Stimulated activated naive CD4-positive, alpha-beta T cell treated with Interleukin-2 at 50 U/mL for 16 hours (primary cell): ENCODE measurements at places on chromosomes 16 and 17.

DNA sequence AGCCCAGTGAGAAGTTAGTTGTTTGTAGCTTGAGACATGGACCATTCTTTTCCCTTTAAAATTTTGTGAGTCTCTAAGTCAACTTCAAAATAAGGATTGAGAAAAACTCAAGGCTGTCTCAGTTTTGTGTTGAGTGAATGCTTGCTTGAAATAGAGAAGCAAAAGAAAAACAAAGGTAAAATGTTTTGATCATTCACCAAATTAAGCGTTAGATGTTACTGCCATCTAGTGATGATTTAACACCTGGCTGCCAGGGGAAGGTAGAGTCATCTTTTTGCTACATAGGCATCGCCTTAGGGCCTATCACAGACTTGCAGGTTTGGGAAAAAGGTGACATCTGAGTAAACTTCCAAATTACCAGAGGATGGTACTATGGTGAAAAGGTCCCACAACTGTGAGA, 74.4 kb downstream of the PCTP start:
- no peak for DNase-seq

DNA sequence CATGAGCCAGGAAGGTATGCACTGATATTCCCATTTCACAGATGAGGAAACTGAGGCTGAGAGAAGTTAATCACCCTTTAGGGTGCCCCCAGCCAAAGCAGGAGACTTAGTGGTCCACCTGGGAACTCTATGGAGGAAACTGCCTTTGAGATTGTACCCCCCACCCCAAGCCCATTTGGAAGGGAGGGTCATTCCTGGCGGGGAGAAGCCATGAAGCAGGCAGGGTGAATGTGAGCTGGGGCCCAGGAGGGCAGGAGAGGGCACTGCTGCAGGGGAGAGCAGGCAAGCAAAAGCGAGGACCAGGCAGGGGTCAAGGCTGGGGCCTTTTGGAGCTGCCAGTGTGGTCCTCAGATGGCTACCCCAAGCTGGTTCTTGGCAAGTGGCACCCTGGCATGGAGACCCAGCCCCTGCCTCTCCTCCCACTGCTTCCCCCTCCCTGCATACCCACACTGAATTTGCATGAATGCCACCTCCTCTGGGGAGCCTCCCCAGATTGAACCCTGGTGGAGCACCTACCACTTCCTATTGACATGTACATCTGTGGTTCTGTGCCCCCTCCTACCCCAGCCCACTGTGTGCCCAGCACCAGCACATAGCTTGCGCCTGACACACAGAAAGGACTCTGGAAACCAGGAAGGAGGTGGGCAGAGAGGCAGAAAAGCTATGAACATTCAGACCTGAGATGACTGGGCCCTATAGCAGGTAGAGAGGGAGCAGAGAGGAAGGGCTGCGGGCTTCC, 965 bp upstream of the TMC6 start:
- peak; percentile 22 for DNase-seq

DNA sequence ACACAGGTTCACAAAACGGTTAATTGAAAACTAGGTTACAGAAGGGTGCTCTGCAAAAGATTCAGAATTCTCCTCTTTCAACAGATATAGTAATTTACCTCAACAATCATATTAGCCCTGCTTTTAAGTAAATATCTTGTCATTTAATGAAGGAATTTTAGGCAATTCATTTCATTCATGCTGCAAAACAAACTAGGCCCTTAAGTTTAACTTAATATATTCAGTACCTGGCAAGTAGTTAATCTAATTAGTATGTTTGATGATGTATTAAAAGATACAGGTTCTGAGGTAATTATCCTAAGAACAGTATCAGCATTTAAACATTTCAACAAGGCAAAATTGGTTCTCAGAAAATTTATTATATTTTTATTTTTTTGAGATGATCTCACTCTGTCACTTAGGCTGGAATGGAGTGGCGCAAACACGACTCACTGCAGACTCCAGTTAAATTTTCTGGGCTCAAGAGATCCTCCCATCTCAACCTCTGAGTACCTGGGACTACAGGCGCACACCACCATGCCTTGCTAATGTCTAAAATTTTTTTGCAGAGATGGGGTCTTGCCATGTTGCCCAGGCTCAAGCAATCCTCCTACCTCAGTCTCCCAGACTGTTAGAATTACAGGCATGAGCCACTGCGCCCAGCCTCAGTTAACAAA, 44.9 kb downstream of the SMURF2 start:
- no peak for DNase-seq

DNA sequence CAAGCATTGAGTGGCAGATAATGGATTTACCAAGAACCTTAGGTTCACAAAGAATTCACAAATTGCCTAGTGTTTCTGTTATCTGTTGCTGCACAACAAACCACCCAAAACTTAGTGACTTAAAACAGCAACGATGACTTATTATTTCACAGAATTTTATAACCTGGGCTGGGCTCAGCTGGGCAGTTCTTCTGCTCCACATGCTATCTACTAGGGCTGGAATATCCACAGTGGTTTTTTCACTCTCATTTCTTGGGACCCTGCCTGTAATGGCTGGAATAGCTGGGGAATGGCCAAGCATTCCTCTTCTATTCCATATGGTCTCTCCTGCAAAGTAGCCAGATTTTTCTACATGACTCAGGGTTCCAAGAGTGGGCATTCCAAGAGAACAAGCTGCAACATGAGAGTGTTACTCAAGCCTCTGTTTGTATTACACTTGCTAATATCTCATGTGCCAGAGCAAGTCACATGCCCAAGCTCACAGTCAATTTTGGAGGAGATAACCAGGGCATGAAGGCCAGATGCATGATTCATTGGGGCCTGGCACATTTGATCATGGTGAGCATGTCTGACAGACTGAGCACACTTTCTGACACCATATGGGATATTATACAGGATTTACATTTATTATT, 4.9 kb upstream of the PSMD7 start:
- no peak for DNase-seq

GRCh38 chr17:78922816-78923498, 2.2 kb downstream of the TIMP2 start:
- DNase-seq, result no peak

GRCh38 chr16:22232277-22233036, 26.4 kb downstream of the EEF2K start:
- DNase-seq, result peak; percentile 7

GRCh38 chr16:88752386-88753002, 32.5 kb downstream of the PIEZO1 start:
- DNase-seq, result no peak

DNA sequence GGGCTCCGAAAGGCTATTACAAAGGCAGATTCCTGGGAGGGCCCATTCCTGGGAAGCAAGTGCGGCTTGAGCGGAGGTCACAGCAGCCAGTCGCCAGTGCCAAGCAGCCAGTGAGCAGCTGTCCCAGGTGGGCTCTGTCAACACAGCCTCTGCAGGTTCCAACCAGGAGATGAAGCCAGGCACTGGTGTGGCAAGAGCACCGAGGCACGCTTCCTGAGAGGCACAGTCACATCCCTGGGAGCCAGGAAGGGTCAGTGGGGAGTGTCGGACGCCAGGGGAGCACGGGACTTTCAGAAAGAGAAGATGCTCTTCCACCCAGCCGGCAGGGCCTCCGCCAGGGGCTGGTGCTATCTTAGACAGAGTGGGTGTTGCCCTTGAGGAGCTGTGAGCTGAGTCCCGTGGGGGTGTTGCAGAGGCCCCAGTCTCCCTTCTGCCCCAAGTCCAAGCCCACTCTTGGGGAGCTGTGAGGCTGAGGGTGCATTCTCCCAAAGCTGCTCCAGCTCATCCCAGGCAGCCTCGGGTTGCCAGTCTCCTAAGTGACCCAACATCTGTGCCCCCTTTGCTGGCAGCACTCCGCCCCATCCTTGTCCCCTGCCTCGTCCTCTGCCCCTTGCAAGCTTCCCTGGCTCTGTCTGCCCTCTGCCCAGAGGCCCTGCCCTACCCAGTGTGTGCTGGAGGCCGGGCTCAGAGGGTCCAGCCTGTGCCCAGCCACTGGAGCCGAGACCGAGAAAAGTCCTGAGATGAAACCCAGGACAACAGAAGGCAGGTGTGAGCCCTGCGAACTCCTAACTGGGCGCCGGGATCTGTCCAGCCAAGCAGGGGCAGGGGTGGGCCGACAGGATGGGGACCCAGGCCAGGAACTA, 6.6 kb downstream of the UBALD1 start:
- DNase-seq, result no peak

- DNase-seq, result no peak
Observed at GRCh38 chr17:1022278-1023024, 25.5 kb downstream of the TIMM22 start.

- no peak for DNase-seq
Observed at GRCh38 chr17:73973586-73974409, 229.7 kb upstream of the RPL38 start.

- DNase-seq, result peak; percentile 66
Observed at GRCh38 chr17:14205992-14206461, 30.6 kb downstream of the CDRT15 start.

DNA sequence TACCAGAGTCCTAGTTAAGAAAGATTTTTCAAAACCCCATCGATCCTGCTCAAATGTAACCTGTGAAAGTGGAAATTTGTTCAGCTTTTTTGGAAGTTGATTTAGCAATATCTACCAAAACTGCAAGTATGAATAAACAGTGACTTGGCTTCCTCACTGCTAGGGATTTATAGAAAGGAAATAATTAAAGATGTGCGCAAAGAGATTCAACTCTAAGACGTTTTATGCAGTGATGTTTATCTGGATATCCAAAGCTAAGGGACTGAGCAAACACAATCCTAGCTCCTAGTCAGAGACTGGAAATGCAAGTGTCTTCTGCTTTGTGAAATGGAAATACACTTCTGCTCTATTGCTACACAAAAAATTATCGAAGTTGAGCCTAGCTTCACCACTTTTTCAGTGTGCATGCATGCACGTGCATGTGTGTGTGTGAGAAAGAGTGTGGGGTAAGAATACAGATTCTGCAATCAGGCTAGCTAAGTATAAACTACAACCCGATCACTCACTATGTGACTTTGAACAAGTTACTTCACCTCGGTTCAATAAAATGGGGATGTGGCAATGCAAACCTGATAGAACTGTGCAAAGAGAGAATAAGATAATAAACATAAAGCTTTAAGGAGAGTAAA, 52.1 kb upstream of the FOXF1 start:
- no peak for DNase-seq

- DNase-seq, result no peak
Observed at GRCh38 chr16:15404792-15405191, 9.2 kb downstream of the MPV17L start.

- DNase-seq, result no peak
Observed at GRCh38 chr17:45768000-45768399, 16.1 kb upstream of the CRHR1 start.

DNA sequence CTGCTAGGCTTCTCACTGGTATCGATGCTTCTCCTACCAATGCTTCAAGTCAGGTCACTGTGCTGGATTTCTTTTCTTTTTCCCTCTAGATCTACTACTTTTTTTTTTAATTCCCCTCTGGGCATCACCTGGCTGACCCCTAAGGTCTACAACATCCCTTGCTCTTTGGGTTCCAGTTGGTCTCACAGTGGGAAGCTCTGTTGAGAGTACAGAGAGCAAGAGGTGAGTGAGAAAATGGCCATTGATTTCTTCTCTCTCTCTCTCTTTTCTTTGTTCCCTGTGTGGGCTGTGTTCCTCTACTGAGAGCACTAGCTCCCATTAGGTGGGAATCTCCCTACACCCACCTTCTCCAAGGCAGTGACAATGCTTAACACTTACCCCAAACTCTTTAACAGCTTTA, 413.4 kb downstream of the KCNJ2 start:
- no peak for DNase-seq

GRCh38 chr16:48560692-48561091, 49.3 kb downstream of the N4BP1 start:
- DNase-seq, result no peak

DNA sequence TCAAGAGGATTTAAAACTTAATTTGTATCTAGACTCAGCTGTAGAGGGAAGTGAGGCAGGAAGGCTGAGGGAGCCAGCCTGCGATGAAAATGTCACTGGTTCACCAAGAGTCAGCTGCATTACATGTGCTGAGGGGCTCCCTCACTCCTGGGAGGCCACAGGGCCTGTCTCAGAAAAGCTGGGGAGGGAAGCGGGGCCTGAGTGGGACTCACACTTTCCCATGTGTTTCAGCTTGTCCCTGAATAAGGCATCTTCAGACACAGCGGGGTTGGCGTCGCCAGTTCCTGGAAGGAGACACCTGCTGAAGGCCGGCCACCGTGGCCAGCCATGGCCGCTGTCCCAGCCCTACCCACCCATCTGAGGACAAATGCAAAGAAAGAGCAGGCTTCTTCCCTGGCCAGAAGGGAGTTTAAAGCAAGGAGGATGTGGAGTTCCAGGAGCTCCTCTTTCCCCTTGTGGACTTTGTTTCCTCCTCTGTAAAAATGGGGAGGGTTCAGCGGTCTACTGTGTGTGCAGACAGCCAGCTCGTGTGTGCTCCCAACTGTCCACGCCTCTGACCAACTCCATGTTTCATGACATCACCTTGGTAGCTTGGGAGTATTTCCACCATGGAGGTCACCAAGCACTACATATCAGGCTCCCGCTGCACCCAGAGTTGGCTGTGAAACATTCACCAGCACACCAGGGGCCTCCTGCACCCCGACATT, 19.2 kb upstream of the MRPS23 start:
- DNase-seq, result no peak

DNA sequence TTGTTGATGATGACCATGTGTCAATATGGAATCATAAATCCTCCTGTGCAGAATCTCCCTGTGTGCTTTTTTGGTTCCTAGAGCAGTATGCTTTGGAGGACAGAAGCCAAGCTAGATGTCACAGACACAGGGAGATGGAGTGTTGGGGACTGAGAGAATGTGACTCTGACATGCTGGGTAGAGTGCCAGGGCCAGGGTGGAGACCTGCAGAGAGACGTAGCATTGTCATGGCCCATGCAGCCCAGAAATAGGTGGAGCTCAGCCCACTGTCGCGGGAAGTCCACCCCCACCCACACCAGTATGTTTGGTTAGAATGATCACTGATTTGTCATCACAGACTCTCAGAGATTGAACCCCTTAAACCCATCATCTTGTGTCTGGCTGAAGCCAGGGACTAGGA, 39.2 kb upstream of the ADCY7 start:
- no peak for DNase-seq

DNA sequence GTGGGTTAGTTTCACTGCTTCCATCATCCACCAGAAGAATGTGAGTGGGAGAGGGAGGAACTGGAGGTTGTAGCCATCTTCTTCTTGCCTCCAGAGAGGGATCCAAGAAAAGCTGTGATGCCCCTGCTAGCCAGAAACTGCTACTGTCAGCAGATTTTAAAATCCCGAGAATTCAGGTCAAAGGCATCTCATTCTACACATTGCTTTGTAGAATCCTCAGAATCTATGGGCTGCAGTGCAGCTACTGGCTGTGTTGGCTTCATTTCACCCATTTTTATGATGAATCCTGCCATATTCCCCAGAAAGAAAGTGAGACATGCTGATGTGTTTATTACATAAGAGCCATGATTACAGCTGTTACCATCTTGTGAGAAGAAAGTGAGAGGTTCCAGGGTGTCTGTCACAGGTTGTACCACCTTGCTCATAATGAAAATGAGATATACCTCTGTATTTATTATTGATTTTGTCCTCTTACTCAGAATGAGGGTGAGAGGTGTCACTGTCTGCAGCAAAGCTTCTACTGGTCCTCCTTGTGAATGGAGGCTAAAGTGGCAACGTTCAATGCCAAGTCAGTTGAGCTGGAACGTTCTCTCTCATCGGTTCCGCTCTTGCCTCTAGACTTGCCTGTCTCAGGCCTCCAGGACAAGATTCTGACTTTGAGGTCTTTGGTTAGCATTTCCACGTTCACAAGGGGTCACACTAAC, 50.1 kb upstream of the MYH10 start:
- DNase-seq, result no peak
